ENCODE measurements at places on chromosomes 7 and 10. TPM values are rescaled to one million over a fixed set of nuclear protein-coding genes. Genes with fewer than 3 reads are reported as not detected.

Gene MKI67
- 50.4 TPM for total RNA-seq

Gene LIPJ
- not detected for total RNA-seq

Gene TMEM184A
- 3.2 TPM for total RNA-seq

Gene SH2B2
- 83.1 TPM for total RNA-seq

Gene IGFBP1
- not detected for total RNA-seq

Gene WEE2
- not detected for total RNA-seq

Gene AGR2
- total RNA-seq = not detected

Gene ZNF425
- 2.5 TPM for total RNA-seq

Gene WIPF3
- not detected for total RNA-seq

Gene INHBA
- 14.3 TPM for total RNA-seq

Gene PPP1R3A
- total RNA-seq = not detected

Gene PRXL2A
- 68.9 TPM for total RNA-seq

Gene CYP3A5
- 1.8 TPM for total RNA-seq

Gene BAIAP2L1
- 15.9 TPM for total RNA-seq

Gene LRRC4
- total RNA-seq = 0.34 TPM

Gene TRIM74
- not detected for total RNA-seq

Gene NACAD
- 1.5 TPM for total RNA-seq

Gene AGBL3
- total RNA-seq = 0.03 TPM

Gene KAZALD1
- total RNA-seq = 1.8 TPM

Gene PLPP4
- 13.8 TPM for total RNA-seq

Gene RBP3
- not detected for total RNA-seq

Gene NKX2-3
- not detected for total RNA-seq

Gene VAX1
- total RNA-seq = not detected

Gene GPNMB
- total RNA-seq = 0.75 TPM

Gene KCP
- total RNA-seq = not detected

Gene PRKG1
- not detected for total RNA-seq

Gene LIPM
- not detected for total RNA-seq

Gene IFIT1B
- total RNA-seq = not detected

Gene ZP3
- 3.7 TPM for total RNA-seq

Gene EPHB6
- 0.82 TPM for total RNA-seq

Gene FAM237B
- total RNA-seq = not detected

Gene ACSM6
- not detected for total RNA-seq

Gene SRI
- total RNA-seq = 75.6 TPM

Gene MAGI2
- total RNA-seq = 0.82 TPM

Gene FGFR2
- total RNA-seq = 1.1 TPM

Gene COL17A1
- not detected for total RNA-seq

Data from SJSA1 (cell line).